ENCODE measurements at places on chromosomes 1 and 21.

DNA sequence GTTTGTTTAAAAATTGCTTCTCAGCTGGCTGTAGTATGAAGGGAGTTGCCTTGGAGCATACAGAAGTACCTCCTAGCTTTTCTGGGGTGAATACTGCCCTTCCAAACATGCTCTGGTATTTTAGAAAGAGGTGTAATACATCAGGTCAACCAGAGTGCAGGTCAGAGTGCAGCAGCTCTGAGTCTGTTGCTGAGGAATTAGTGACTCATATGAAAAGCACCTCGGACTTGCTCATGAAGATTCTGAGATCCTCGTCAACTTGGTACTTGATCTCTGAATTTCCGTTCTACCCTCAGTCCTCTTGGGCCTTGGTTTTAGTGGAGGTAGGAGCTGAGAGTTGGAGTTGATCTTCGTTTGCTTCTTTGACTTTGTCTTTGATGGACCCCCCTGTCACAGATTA is 67.3 kb downstream of the NOS1AP start:
- no peak for DNase-seq

GRCh38 chr1:26822737-26823395 is 3.6 kb upstream of the ZDHHC18 start:
- no peak for DNase-seq

DNA sequence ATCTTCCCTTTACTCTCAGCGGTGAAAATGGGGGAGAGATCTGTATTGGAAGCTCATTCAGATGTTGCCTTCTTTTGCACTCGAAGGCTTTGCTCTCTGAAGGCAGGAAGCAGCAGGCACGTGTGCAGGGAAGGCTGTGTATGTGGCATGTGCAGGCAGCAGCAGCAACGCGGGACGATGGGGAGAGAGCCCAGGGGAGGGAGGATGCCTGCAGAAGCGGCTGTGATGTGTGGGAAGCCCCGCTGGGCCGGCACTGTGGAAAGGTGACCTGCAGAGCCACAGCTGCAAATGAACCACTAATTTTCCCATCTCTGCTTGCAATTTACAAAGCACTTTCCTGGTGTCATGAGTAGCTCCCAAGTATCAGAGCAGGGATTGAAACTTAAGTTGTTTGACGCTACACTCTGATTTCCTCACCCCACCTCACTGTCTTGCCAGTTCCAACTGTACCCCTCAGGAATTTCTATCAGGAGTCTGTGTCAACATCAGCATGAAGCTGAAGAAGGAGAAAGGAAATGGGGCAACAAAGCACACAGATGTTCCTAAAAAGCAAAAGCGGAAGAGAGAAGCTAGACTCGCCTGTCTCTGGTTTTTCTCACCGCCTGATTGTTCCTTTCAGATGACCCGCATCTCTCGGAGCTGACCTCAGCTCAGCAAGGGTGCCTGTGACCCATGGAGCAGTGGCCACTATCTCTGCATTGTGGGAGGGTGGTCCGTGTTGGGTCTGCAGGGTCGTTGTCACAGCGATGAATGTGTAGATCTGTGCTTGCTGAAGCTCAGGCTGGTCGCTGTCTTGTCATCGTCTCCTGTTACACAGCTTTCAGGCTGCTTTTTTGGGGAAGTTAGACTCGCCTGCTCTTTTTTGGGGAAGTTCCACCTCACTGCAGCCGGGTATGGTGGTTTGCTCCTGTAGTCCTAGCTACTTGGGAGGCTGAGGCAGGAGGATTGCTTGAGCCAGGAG is 156.1 kb downstream of the KIF26B start:
- no peak for DNase-seq

GRCh38 chr1:12447849-12448312 is 170.1 kb downstream of the DHRS3 start:
- no peak for DNase-seq

DNA sequence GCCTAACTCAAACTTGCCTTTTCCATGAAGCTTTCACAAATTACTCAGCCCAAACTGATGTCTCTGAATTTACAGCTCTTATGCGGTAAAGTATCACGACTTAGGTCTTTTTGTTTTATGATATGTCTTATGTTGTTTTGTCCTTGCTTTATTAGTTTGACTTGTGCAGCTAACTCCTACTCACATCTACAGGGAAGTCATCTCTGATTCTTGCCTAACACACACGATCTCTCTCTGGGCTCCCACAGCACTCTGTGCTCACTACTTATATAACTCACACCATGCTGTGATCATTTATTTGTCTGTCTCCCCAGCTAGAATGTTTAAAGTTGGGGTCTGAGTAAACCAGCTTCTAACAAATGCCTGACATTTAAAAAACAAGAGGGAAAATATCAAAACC is 9.3 kb upstream of the PI4KB start:
- DNase-seq, result no peak

- DNase-seq, result no peak
Measured at GRCh38 chr1:173590557-173590956, 12.3 kb downstream of the SLC9C2 start.

- no peak for DNase-seq
Measured at GRCh38 chr1:211632808-211633523, 42.5 kb downstream of the NEK2 start.

DNA sequence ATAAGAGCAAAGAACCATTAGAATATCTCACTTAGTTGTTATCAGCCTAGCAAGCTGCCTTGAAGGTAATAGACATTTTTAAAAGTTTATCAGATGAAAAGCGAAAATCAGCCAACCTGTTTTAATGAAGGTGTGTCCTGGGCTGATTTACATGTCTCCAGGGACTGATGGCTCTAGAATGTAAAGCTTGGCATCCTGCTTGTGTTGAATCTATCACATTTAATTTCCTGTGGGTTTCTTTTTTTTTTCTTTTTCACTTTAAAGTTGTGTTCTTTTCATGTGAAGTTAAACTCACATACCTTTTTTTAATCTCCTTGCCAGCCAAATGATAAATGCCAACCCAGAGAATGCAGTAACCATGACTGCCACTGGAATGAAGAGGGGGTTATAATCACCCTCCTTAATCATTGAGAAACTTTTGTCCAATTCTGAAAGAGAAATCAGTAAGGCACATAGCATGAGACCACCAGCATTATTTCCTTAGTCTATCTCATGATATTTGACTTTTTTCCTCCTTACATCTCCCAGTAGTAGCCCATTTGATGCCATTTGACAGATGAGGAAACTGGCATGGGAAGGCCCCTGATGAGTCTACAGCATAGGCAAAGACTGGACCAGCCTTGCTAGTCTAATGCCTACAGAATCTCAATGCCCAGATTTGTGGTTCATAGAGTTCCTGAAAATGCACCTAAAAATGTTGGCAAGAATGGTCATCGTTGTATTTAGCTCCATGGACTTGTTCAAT is 10.0 kb downstream of the SELL start:
- DNase-seq, result peak; percentile 67

GRCh38 chr1:16175610-16176553 is 20.0 kb upstream of the EPHA2 start:
- no peak for DNase-seq

DNA sequence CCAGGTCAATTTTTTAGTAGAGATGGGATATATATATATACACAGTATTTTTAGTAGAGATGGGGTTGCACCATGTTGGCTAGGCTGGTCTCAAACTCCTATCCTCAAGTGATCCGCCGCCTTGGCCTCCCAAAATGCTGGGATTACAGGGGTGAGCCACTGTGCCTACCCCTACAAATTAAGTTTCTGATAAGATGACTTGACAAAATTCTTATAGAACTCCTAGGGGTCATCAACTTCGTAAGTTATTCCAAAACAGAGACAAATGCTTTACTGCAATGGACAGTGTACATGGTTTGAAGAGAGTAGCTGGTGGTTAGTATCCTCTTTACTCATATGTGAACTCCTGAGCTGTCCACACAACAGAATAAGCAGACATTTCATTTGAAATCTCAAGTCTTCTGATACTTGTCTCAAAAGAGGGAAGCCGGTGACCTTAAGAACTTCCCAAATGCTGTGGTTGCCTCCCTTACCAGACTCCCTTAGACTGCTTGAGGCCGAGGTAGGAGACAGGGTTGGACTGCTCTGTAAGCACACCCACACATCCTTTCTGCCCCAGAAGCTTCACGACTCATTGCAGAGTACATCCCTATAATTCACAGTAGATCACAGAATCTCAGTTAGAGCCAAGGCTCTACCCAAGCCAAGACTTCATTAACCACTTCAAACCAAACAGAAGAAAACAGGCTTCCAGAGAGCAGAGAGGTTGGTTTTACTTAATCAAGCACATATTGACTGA is 244.1 kb upstream of the IRF2BP2 start:
- no peak for DNase-seq

DNA sequence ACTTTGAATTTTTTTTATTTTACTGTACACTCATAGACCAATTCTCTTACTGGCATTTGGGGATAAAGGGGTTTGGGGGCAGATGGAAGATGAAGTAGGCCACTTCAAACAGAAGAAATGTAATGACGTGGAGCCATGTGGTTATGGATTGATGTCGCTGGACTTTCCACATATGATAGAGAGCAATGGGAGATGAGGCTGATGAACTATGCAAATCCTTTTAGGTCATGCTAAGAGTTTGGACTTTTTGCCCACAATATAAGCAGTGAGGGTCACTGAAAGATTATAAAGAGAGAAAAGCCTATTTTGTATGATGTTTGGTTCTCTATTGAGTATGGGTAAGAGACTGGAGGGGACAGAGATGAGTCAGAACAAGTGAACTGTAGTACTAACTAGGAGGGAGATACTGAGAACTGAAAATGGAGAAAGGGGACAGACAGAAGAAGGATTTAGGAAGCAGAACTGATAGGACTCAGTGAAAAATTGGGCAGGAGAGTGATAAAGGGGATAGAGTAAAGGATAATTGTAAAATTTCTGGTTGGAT is 9.2 kb downstream of the C1orf21 start:
- no peak for DNase-seq

DNA sequence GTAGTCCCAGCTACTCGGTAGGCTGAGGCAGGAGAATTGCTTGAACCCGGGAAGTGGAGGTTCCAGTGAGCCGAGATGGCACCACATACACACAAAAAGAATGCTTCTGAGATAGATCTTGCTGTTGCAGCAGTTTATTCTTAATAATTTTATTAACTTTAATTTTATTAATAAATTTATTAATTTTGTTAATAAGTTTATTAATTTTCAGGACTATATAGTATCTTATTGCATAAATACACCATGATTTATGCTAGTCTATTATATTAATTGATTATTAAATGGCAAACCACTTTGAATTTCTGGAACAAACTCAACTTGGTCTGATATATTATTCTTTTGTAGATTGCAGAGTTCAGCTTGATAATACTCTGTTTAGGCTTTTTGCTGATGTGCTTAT is 99.5 kb downstream of the CLIC6 start:
- no peak for DNase-seq

DNA sequence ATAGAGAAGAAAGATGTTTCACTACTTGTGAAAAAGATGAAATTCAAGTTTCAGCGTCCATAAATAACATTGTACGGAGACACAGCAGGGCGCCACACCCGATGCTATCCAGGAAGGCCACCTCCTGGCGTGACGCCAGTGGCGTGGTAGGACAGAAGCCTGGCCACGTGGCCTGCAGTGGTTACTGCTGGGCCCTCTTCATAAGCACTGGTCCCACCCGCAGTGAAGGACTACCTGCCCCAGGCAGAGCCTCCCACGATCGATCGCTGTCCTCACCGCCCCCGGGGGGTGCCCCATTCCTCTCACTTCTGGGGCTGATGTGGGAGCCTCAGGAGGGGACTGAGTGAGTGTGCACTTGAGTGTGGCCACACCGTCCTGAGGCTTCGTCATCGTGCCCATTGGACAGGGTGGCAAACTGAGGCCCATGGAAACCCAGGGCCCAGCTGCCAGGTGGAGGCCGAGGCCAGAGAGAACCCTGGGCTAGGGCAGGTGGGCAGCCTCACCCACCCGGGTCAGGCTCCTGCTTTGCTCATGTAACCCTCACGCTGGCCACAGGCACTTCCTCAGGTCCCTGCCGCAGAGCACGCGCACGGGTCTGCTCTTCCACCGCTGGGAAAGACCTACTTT is 11.7 kb upstream of the HES5 start:
- no peak for DNase-seq

- DNase-seq, result no peak
Measured at GRCh38 chr1:44628962-44629756, 45.1 kb downstream of the TMEM53 start.

DNA sequence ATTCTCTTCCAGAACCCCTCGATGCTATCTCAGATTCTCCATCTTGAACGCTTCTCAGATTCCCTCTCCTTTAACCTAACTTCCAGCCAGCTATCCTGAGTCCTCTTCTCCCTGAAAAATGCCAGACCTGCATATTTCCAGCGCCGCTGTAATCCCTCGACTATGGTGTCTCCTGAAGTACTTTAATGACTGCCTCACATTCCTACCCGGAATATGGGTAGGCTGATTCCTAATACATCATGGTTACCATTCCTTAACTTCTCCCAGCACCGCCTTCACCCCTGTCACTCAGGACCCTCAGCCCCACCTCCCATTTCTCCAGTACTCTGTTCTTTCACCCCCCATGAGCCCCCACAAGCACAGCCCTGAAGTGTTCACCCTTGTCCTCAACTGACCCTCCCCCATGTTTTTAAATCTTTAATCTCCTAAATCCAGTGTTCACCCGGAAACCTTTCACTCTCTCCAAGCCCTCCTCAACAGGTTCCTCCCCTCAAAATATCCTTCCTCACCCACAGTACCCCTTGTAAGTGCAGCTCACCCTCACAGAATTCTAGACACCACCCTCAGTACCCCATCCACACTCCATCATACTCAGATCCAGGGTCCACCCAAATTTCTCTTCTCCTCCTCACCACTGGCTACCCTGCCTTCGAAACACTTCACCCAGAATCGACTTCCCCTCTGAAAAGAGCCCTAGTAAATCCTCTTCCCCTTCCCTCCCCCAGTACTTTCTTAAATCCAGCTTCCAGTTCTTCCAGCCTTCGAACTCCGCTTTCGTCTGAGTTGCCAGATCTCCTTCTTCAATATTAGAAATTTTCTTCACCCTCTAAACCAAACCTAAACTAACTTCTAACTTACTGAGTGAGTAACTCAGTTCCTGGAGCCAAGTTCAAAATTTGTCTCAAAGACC is 922 bp downstream of the CPT2 start:
- no peak for DNase-seq
